ENCODE measurements at places on chromosomes 1 and 21. TPM values are rescaled to one million over a fixed set of nuclear protein-coding genes. Genes with fewer than 3 reads are reported as not detected.

DNA sequence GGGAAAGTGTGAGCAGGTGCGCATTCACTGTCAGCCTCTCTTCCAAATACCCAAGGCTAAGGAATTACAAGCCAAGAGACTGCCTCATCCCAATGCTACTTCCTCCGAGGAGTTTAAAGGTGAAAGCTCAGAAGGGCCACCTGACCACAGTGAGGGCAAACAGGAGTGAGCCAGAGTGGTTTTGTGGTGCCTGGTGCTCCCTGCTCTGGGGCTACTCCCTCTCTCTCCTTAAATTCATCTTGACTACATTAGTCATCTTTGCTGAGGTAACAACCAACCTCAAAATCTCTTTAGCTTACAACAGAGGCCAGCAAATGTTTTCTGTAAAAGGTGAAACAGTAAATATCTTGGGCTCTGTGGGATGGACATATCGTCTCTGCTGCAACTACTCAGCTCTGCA is 14.2 kb upstream of the ZBTB8A start:
- no peak for ATAC-seq

GRCh38 chr1:192367436-192367835 is 50.6 kb downstream of the RGS21 start:
- ATAC-seq = no peak

The ZNF683 gene
- not detected for total RNA-seq

- ATAC-seq = no peak
Measured at GRCh38 chr1:36772647-36773495, 261.4 kb downstream of the GRIK3 start.

The TTC13 gene
- total RNA-seq = 29.4 TPM
